ENCODE measurements at places on chromosomes 16 and 17. TPM values are rescaled to one million over a fixed set of nuclear protein-coding genes. Genes with fewer than 3 reads are reported as not detected.

Gene CPSF4L
- not detected for total RNA-seq

Gene PLK1
- total RNA-seq: not detected

Gene ABCC12
- not detected for total RNA-seq

Gene CDYL2
- 2.3 TPM for total RNA-seq

Gene TERB1
- total RNA-seq: not detected

Gene CCL7
- total RNA-seq: not detected

Gene CCL11
- not detected for total RNA-seq

Gene MYLK3
- 0.61 TPM for total RNA-seq

Gene ITGA2B
- 7.7 TPM for total RNA-seq

Gene KRTAP1-3
- total RNA-seq: not detected

DNA sequence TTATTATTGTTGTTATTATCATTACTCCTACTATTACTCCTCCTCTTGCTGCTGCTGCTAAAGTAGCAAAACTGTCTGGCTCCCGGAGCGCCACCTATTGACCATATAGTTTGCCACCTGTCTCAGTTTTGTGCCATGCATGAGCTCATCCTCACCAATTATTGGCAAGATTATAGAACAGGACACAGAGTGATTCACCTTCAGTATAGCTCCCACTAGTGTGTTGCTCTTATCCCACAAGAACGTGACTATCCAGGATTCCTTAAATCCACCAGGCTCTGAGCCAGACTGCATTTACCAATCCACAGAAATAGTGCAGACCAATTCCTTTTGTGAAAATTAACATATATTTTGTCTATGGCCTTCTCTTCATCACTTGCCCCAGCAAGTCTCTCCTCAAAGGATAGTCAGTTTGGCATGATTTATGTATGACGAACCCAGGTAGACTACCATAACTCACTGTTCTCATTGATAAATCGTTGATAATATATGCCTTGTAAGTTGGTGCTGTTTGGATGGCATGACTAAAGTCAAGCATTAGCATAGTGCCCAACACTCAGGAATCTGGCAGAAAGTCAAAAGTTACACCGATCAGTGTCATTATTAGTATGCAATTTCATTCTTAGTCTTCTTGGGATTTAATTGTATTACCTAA is 405.5 kb upstream of the HSBP1 start:
- H3K27ac ChIP-seq: no peak overlapping the region
- H3K4me3 ChIP-seq: no peak overlapping the region
- H3K36me3 ChIP-seq: no peaks in the 10 kb centered on the region
- no peaks in the 10 kb centered on the region for H3K27me3 ChIP-seq

- no peaks in the 10 kb centered on the region for H3K27me3 ChIP-seq
- H3K4me3 ChIP-seq: no peak overlapping the region
- no peaks in the 10 kb centered on the region for H3K4me1 ChIP-seq
- H3K36me3 ChIP-seq: no peaks in the 10 kb centered on the region
- no peak overlapping the region for H3K27ac ChIP-seq
- DNase-seq: no peak
Measured at GRCh38 chr17:66381701-66382362, 79.4 kb downstream of the PRKCA start.

DNA sequence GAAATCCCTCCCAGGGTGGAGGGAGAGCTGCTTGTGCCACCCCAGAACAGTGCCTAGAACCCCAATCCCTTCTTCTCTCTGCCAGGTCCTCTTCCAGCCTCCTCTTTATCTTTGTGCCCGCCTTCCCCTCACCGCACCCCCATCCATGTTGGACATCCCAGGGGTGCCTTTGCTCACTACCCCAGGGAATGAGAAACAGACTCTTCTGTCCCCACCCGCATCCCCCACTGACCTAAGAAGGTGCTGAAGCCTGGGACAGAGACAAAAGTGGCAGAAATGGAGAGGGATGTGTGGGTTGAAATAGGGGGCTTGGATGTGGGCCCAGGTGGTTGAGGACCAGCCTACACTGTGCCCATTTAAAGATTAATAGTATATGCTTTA is 17.0 kb downstream of the ALOX15B start:
- no peak overlapping the region for H3K4me3 ChIP-seq
- no peaks in the 10 kb centered on the region for H3K4me1 ChIP-seq
- DNase-seq: no peak
- H3K36me3 ChIP-seq: no peaks in the 10 kb centered on the region
- no peak overlapping the region for H3K27ac ChIP-seq

DNA sequence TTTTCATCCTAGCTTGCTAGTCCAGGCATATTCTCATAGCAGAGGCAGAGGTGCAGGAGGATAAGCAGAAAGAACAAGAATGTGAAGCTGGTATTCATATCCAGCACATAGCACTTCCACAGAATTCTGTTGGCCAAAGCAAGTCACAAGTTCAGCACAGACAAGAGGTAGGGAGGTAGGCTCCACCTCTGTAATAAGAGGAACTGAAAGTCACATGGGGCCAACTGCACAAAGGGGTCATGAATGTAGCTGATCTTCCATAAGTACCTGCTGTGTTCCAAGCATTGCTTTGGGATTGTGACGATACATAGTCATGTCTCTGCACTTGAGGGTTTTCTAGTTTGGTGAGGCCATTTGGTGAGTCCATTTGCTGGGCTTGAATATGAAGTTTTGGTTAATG is 110.8 kb upstream of the MPHOSPH6 start:
- no peak for DNase-seq
- H3K27me3 ChIP-seq: no peaks in the 10 kb centered on the region
- H3K4me1 ChIP-seq: no peaks in the 10 kb centered on the region

DNA sequence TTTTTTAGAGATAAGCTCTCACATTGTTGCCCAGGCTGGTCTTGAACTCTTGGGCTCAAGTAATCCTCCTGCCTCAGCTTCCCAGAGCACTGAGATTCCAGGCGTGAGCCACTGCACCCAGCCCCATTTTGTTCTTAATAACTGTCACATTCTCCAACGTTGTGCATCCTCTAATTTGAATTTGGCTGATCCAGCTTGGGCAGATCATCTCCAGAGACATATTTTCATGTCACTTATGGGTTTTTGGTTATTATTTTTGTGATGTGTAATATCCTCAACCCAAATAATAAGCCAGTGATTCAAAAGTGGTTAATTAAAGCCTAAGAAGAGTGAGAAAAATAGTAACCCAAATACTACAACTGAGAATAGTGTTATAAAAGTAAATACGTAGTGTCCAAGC is 16.2 kb upstream of the COL1A1 start:
- H3K4me1 ChIP-seq: peaks cover 17% of the 10 kb centered on the region
- H3K4me3 ChIP-seq: no peak overlapping the region
- H3K36me3 ChIP-seq: no peaks in the 10 kb centered on the region
- H3K27me3 ChIP-seq: no peaks in the 10 kb centered on the region
- no peak for DNase-seq

- no peak for DNase-seq
- no peaks in the 10 kb centered on the region for H3K36me3 ChIP-seq
- H3K27me3 ChIP-seq: no peaks in the 10 kb centered on the region
Measured at GRCh38 chr17:66300956-66301355, 1.5 kb upstream of the PRKCA start.

DNA sequence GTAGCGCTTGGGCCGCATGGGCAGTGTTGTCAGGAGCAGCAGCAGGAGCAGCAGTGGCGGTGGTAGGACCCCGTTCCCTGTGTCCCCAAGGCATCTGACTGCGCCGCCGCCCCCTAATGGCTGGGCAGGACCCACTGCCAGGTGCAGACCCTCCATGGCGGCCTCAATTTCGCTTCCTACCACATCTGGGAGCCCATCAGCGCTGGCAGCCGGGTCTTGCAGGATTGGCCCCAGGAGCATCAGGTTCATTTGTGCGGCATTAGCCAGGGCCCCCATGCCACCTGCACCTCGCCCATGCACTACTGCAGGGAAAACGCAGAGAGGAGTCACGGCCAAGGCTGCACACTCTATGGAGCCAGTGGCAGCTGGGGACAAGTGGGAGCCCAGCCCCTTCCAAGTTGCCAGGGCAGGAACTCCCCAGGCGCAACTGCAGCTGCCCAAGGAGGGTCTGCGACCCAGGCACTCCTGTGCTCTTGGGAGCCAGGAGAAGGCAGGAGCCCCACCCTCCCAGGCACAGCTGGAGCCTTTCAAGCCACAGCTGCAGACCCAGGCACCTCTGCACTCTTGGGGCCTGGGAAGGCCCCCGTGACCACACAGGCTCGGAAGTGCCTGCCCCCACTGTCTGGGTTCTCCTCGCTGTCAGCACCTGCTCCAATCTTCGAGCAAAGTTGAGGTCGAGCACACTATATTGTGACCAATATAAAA is 594.2 kb downstream of the KCNJ18 start:
- no peak for DNase-seq
- H3K36me3 ChIP-seq: no peaks in the 10 kb centered on the region
- no peak overlapping the region for H3K27ac ChIP-seq
- H3K4me3 ChIP-seq: no peak overlapping the region
- no peaks in the 10 kb centered on the region for H3K4me1 ChIP-seq
- no peaks in the 10 kb centered on the region for H3K27me3 ChIP-seq

- H3K36me3 ChIP-seq: no peaks in the 10 kb centered on the region
- H3K27ac ChIP-seq: peak overlapping the region; percentile 96
- no peak for DNase-seq
- no peak overlapping the region for H3K4me3 ChIP-seq
Measured at GRCh38 chr17:43366891-43367736, 31.7 kb upstream of the ARL4D start.

- DNase-seq: no peak
- H3K36me3 ChIP-seq: no peaks in the 10 kb centered on the region
- no peaks in the 10 kb centered on the region for H3K27me3 ChIP-seq
- H3K4me3 ChIP-seq: no peak overlapping the region
- H3K27ac ChIP-seq: peak overlapping the region; percentile 39
- H3K4me1 ChIP-seq: no peaks in the 10 kb centered on the region
Measured at GRCh38 chr17:66636111-66636510, 198.8 kb upstream of the CACNG5 start.

DNA sequence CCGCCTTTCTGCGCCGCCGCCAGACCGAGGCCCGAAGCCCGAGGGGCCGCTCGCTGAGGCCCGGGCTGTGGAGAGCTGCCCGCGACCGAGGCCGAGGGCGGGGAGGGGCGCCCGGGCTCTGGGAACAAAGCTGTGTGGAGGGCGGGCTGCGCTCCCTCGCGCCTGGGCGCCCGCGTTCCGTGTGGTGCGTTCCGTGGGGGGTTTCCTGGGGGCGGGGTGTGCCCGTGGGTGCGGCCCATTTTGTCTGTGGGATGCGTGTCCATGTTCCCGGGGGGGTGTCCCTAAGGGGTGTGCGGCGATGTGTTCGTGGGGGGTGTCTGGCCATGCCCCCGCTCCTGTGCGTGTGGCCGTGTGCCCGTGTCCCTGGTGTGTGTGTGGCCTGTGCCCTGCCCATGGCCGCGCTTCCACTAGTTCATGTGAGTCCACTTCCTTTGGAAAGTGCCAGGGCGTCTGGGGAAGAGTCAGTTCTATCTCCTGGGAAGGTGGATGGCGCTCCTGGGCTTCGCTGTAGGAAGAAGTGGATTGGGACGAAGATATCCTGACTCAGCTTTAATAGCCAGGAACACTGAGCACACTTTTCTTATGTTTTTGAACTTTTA is 520 bp downstream of the JPT2 start:
- peak; percentile 32 for DNase-seq
- H3K4me3 ChIP-seq: peak overlapping the region; percentile 95
- peaks cover 6% of the 10 kb centered on the region for H3K4me1 ChIP-seq
- no peaks in the 10 kb centered on the region for H3K36me3 ChIP-seq

- no peaks in the 10 kb centered on the region for H3K27me3 ChIP-seq
- no peaks in the 10 kb centered on the region for H3K4me1 ChIP-seq
- H3K4me3 ChIP-seq: no peak overlapping the region
- H3K36me3 ChIP-seq: no peaks in the 10 kb centered on the region
- H3K27ac ChIP-seq: no peak overlapping the region
Measured at GRCh38 chr17:40181205-40181604, 3.9 kb downstream of the RAPGEFL1 start.

DNA sequence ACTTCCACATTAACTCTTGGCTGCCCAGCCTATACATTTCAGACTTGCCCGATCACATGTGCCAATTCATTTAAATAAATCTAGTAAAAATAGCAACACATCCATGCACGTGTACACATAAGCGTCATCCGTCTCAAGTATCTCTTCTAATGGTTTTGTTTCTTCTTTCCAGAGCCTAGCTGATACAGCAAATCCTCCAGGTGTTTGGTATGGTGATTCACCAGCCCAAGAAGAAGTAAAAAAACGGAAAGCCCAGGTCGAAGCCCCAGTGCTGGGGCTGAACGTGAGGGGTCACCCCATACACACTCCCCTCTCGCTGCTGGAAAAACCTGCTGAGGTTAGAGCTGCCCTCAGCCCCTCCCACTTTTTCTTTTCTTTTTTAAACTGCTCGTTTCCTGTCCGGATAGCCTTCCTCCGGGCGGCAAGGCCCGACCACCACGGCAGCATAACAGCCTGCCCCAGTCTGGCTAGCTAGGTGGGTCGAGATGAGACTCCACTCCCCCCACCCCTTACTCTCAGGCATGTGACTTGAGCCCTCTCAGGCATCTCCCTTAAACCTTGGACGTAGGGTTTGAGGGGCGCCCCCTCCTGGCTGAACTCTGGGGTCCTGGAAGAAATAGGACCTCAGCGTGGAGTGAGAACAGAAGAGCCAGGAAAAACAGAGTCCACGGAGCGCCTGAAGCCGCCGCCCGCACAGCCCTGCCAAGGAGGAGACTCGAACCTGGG is 13.9 kb upstream of the OR1F1 start:
- H3K36me3 ChIP-seq: no peaks in the 10 kb centered on the region
- H3K27ac ChIP-seq: no peak overlapping the region
- DNase-seq: no peak
- peaks cover 8% of the 10 kb centered on the region for H3K4me1 ChIP-seq
- H3K27me3 ChIP-seq: peaks cover 72% of the 10 kb centered on the region

DNA sequence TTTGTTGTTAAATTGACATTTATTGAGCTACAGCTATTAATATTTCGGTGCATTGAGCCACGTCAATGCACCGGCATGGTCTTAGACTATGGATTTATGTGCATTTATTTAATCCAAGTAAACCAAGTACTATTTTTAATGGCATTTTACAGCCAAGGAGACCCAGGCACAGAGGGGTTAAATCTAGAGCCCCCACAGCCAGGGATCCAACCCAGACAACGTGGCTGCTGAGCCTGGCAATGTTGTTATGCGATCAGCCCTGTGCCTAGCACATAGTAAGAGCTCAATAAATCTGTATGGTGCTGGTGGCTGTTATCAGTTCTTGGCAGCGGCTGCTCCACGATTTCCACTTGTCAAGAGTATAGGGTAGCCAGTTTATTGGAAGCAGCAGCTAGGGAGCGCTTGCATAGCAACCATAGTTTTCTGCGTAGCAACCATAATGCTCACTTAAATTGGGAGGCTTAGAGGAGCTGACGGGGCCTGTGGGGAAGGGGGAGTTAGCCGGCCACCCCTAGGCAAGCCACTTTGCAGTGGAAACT is 541 bp upstream of the RBBP6 start:
- H3K4me3 ChIP-seq: peak overlapping the region; percentile 90
- H3K27me3 ChIP-seq: no peaks in the 10 kb centered on the region
- H3K27ac ChIP-seq: peak overlapping the region; percentile 99
- no peak for DNase-seq
- H3K36me3 ChIP-seq: no peaks in the 10 kb centered on the region
